Activated CD8-positive, alpha-beta memory T cell treated with anti-CD3 and anti-CD28 coated beads for 4 hours (primary cell): ENCODE measurements at places on chromosomes 16 and 17.
A peak's percentile ranks its signal among the peaks of the same experiment; 100 is the strongest.

GRCh38 chr17:73189417-73190099 lies 3.3 kb upstream of the COG1 start:
- no peak for DNase-seq

DNA sequence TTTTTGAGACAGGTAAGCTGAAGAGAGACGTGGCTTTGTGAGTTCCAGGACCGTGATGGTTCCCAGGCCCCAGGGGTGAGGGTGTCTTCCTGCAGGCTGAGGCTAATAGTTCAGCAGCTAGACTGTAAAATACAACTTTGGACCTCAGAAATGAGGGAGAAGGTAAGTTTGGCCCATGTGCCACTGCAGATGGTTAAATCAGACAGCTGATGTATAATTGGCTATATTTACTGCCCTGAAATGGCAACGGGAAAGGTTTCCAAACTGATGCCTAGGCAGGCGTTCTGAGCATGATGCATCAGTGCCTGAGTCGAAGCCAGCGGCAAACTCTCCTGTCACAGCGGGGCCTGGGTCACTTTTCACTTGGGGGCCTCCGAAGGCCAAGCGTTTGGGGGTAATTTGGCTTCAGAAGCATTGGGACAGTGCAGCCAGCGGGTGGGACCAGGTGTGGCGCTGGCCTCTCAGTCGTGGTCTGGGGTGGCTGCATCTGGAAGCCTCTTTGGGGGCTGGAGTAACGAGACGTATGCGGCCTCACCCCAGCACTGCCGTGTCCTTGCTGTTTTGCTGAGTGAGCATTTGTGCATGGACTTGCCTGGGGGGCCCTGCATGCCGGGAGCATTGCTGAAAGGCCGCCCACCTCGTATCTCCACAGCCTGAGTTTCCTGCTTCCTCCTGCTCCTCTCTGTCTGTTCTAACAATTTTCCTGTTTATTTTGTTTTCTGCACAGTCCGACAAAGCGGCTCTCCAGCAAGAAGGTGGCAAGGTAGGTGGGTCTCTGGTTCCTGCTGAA lies 31.2 kb upstream of the CAPN15 start:
- no peak for DNase-seq

GRCh38 chr17:82887255-82888164 lies 47.7 kb upstream of the ZNF750 start:
- no peak for DNase-seq

DNA sequence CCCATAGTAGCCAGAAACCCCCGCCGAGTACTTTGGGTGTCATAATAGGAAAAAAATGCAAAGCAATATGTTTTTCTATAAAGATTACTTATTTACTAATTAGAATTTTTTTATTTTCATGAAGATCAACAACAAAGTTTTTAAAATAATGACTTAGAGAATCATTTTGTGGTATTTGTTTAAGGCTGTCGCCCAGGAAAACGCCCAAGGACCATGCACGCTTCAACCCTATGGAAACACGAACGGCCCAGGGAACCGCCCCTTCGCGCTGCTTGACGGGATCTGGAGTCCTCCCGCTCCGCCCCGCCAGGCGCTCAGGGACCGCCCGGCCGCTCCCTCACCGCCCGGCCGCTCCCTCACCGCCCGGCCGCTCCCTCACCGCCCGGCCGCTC lies 408 bp upstream of the KPNA2 start:
- peak; percentile 65 for DNase-seq

DNA sequence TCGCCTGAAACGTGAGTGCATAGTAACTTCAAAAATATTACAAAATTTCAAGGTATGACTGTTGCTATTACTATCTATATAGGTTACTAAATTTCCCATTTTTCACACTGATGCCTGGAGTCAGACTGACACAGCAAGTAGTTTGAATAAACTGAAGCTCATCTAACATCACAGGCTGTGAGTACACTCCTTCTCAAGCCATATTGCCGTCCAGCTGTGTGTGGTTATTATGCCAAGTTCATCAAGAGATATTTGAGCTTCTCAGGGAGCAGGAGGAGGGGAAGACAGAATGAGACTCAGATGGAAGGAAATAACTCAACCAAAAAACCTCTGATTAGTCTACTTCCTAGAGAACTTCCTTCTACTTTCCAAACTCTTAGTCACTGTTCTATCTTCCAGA lies 473.9 kb downstream of the TOX3 start:
- DNase-seq = no peak

- no peak for DNase-seq
These were observed 10.1 kb downstream of the CYB5D1 start for GRCh38 chr17:7867881-7868329.

DNA sequence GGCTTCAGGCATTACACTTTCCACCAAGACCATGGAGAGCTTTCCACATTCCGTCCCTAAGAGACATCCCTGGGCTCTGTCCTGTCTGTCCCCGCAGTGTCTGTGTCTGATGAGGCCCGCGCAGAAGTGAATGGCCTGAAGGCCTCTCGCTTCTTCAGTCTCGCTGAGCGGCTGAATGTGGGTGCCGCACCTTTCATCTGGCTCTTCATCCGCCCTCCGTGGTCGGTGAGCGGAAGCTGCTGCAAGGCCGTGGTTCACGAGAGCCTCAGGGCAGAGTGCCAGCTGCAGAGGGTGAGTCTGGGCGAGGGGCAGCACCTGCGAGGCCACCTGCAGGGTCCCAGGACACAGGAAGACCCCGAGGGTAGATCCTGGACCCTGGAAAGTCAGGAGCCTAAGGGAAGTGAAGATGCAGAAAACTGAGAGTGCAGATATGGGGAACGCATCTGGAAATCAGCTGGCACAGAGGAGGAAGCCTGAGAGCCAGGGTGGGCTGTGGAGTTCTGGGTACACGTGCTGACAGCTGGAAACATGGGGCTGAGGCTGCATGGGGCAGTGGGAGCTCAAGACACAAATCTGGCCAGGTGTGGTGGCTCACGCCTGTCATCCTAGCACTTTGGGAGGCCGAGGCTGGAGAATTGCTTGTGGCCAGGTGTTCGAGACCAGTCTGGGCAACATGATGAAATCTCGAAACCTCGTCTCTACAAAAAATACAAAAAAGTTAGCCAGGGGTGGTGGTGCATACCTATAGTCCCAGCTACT lies 8.0 kb downstream of the CCNF start:
- no peak for DNase-seq

DNA sequence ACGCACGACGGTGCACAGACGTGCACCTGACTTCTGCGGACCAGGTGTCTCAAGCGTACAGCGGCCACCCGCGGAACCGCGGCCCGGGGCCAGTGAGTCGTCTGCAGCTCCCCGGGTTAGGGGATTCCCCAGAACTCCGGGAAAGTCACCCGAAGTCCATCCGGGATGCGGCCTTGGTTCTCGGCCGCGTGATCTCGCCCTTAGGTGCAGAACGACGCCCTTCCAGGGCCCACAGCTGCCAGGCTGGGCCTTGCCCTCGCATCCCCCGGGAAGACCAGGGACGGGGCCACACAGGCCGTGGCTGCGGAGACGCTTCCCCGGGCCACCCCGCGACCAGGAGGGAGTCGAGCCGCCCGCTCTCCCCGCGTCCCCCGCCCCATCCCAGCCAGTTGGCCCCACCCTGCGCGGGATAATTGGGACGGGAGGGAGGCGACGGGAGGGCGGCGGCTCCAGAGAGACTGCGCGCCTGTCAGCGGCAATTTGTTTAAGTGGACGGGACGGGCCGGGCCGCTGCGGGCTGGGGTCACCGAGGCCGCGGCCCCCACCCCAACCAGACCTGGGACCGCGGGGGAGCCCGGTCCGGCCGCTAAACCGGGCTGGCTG lies 3.6 kb upstream of the TBX2 start:
- no peak for DNase-seq

DNA sequence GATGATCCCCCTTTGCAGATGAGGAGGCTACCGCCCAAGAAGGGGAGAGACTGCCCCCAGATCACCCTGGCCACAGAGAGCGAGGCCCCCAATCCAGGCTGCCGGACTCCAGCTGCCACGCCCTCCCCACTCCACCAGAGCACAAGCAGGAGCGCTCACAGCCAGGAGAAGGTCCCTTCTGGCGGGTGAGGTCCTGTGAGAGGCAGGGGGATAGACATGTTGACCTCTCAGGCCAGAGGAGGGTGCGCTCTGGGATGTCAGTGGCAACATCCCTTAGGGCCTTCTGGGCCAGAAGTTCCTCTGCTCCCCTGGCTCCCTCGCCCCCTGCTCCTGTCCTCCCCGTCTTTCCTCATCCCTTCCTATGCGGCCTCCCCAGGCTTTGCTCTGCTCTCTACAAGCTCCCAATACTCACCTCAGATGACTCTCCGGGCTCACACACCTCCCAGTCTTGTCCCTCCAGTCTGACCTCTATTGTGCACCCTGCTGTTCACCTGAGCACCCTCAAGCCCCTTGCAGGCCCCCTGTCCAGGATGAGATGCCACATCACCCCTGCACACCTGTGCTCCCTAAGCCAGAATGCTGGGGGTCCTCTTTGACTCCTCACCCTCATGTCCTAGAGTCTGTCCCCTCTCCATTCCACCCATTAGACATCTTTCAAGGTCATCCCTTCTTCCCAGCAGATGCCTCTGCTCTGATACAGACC lies 5.0 kb upstream of the NXPH3 start:
- DNase-seq = no peak

DNA sequence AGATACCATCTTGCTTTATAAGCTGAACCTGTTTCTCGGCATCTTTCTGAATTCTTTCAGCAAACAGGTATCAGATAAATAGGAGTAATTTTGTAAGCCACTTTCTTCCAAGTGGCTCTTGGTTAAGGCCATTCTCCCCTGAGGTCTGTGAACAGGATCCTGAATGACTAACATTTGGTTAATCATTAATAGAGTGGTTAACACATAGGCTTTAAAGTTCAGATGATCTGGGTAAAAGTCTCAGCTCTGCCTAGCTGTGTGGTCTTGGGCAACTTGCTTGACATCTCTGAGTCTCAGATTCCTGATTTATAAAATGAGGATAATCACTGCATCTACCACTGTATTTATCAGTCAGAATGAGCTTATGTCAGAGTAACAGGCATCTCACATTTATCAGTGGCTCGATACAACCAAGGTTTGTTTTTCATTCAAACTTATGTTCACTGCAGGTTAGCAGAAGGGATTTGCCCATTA lies 44.4 kb upstream of the ANKFN1 start:
- DNase-seq = no peak

GRCh38 chr16:66525396-66526180 lies 24.3 kb downstream of the TK2 start:
- no peak for DNase-seq

GRCh38 chr16:79863128-79864031 lies 262.8 kb upstream of the MAF start:
- DNase-seq = no peak

DNA sequence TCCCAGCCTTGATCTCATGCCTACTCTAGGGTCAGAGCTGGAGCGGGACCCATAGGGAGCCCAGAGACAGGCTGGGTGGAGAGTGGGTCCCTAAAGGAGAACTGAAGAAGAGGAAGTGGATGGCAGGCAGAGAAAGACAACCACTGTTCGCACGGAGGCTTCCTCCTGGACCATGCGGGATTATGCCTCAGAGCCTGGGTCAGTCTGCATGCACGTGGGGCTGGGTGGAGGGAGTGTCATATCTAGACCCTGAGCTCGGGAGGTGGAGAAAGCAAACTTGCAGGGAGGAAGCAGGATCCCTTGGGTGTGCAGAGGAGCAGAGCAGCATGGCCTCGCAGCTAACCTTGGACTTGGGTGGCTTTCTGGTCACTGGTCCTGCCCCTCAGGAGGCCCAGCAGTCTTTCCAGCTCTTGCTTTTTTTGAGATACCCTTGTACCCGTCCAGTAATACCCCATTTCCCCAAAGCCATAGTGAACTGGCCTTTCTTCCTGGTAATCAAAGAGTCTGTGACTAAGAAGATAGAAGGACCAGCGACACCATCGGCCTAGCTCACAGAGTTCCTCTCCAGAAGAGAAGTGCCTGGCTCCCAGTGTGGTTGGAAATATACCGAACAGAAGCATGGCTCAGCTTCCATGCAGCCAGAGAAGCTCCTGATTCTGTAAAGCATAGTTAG lies 344.2 kb downstream of the CPPED1 start:
- no peak for DNase-seq

DNA sequence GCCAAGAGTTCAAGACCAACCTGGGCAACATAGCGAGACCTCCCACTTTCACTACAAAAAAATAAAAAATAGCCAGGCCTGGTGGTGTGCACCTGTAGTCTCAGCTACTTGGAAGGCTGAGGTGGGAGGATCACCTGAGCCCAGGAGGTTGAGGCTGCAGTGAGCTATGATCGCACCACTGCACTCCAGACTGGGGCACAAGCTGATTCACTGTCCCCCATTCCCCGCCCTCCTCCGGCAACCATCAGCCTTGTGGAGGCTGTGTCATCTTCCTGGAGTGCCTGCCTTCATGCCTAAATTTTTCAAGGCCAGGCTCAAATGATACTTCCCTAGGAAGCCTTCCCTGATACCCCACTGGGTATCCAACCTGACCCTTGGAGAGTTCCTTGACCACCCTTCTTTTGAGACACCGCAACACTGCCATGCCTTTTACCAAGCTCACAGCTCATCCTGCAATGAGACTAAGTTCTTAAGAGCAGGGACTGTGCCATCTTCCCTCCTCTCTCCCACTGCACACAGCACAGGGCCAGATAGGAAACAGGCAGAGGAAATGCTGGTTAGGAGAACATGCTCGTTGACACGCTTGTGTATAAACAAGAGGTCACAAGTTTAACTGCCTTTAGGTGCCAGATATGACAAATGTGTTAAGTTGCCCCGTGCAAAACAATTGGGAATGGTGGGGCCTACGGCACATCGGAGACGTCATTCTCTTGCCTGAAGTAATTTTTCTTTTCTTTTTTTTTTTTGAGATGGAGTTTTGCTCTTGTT lies 3.9 kb upstream of the SRCAP start:
- DNase-seq = no peak

DNA sequence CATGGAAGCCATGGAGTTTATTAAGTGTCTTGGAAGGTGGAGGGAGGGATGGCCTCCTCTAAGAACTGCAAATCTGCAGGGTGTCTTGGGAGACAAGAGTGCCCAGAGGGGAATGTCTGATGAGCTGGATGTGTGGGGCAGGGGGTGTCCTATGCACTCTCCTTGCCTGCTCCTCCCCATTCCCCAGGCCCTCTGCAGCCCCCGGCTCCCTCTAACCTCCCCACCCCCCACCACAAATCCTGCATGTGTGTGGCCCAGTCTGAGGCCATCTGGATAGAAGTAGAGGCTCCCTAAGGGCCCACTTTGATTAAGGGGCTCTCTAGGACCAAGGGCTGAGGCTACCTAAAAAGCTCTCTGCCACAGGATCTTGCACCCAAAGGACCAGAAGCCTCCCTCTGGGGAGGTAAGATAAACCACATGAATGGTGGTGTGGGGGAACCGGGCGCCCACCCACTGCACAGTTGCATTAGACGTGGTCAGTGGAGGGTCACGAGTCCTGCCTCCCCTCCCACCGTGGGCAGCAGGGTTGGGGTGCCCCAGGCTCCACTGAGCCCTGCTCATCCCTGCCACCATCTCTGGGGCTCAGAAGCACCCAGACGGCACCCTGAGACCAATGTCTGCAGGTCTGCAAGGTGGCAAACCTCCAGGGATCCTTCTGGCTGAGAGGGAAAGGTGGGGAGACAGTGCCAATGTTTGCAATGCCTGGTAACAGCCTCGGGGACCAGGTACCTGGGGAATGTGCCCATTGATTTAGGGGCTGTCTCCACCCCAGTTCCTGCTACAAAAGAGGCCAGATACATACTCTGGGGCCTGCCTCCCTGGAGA lies 618 bp downstream of the AANAT start:
- DNase-seq = no peak
